ENCODE measurements at places on chromosomes 12 and 14.

DNA sequence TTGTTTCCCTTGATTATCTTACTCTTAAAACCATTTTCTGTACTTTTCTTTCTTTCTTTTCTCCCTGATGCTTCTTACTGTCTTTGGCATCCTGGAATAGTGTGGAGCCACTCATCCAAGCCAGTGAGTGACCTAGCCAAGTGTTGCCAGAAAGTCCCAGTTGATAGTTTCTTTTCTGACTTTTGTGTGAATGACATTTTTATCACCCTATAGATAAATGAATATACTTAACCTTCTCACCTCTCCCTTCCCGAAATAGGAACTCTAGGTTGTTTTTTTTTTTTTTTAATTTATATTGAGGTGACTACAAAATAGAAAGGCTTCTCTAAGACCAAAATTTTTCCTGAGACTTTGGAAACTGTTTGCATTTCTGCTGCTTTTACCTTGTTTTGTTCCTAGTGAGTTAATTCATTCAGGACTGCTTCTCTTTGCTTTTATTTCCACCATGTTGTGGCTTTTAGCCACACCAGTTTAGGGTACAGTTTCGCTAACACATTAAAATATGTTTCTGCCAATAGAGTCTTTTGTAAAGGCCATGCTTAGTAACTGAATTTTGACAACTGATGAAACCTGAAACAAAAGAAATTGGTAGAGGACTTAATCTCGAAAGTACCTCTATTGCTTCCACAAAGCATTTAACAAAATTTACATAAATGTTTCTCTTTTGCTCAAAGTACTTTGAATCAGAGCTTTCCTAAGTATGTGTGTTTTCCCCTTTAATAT lies 194.6 kb downstream of the ERC1 start:
- DNase-seq, result no peak

GRCh38 chr12:118742431-118742830 lies 238.9 kb upstream of the SRRM4 start:
- DNase-seq, result no peak

GRCh38 chr12:31590642-31591379 lies at the start of gene DENND5B:
DENND5B (minus strand) TSS chr12:31591136; CDS start chr12:31590832, 304 bp downstream.
- DNase-seq, result no peak

GRCh38 chr12:49301760-49302159 lies 6.8 kb downstream of the PRPH start:
- no peak for DNase-seq

DNA sequence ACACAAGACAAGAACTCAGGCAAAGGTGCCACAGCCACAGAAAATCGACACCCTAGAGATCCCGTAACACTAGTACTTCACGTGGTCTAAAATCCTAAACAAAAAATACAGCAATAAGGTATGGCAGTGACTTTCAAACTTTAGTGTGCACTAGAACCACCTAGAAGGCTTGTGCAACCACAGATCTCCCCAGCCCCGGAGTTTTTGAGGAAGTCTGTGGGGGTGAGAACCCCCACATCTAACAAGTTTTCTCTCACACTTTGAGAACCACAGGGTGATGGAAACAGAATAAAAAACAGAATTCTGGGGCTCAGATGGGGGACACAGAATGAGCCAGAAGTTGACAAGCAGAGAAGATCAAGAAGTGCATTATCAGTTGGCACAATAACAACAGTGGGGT lies 254.0 kb downstream of the ANO6 start:
- DNase-seq, result no peak

GRCh38 chr14:51711505-51711904 lies 59.8 kb downstream of the FRMD6 start:
- DNase-seq, result no peak

DNA sequence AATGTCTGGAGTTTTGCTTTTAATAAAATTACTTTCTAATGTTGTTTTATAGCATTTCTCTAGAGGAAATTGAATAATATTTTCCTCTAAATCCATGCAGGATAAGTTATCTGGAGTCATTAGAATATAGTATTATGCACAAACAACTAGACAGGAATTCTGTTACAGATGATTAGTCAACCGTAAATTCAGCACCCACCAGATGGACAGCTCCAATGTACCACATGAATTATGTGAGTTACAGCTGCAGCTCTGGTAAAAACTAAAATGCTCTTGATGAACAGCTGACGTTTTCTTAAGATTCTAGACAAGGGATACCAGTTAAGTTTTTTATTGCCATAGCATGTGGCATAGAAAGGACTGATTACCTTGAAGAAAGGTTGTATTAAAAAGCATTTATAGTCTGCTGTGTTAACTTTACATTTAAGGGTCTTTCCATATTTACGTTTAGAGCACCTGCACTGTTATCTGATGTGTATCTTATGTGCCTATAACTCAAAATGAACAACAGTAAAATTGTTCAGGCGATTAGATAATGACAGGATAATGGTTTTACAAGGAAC lies 321.4 kb upstream of the LRFN5 start:
- DNase-seq, result no peak

DNA sequence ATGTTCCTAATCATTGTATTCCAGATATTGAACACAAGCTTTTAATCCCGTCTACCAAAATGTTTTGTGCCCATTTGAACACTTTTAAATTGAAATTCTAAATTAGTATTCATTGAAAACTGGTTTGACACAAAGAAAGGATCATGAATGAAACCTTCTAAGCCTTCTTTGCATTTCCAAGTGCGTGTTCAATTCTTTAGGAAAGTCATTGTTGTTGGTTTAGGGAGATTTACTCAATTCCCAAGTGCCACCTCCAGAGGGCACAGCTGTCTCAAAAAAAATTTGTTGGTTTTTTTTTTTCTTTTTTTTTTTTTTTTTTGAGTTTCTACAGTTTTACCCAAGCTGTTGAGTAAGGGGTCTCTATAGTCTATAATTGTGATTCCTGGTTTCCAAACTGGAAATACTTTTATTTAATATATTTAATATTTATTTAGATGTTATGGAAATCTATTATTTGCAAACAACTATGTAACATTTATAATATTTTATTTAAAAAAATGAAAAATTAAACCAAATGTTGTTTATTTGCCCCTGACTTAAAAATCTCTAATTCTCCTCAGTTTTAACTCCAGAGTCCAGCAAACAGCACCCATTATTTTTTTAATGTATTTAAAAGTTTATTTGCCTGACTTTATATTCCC lies 79.9 kb downstream of the NEDD1 start:
- no peak for DNase-seq

DNA sequence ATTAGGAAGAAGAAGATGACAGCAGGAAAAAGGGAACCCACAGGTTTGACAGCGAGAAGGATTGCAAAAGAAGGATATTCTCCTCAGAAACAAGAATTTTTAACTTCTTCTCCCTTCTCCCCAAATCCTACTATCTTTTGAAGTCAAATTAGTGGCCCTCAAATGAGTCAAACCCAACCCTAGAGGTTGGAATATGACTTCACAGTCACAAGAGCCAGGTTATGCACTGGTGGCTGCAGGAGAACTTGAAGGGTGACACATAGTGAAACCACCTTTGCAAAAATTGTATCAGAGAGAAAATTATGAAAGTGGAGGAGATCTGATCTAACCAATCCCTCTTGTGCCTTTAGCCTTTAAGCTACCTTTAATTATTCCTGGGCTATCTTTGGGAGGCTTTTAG lies 386.2 kb upstream of the CCDC196 start:
- no peak for DNase-seq

GRCh38 chr12:43416981-43417380 lies 135.0 kb downstream of the ADAMTS20 start:
- DNase-seq, result no peak

- no peak for DNase-seq
Observed at GRCh38 chr14:92397150-92397952, 74.4 kb downstream of the SLC24A4 start.

- no peak for DNase-seq
Observed at GRCh38 chr14:100696590-100696989, 30.1 kb upstream of the DLK1 start.

- DNase-seq, result no peak
Observed at GRCh38 chr12:118448341-118448740, 72.0 kb downstream of the SUDS3 start.

GRCh38 chr12:76878099-76878898 lies 520 bp downstream of the CSRP2 start:
- DNase-seq, result peak; percentile 2

DNA sequence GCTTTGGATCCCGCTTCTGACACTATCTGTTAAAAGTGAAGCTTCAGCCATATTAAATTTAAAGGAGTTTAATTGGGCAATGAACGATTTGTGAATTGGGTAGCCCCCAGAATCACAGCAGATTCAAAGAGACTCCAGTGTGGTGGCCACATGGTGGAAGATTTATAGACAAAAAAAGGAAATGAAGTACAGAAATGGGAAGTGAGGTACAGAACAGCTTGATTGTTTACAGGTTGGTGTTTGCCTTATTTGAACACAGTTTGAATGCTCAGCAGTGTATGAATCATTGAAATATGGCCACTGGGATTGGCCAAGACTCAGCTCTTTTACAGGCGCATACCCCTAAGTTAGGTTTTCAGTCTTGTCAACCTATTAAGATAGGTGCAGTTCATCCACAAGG lies 21.9 kb downstream of the CCDC91 start:
- DNase-seq, result no peak

GRCh38 chr14:102187044-102187443 lies 47.3 kb downstream of the WDR20 start:
- DNase-seq, result no peak

DNA sequence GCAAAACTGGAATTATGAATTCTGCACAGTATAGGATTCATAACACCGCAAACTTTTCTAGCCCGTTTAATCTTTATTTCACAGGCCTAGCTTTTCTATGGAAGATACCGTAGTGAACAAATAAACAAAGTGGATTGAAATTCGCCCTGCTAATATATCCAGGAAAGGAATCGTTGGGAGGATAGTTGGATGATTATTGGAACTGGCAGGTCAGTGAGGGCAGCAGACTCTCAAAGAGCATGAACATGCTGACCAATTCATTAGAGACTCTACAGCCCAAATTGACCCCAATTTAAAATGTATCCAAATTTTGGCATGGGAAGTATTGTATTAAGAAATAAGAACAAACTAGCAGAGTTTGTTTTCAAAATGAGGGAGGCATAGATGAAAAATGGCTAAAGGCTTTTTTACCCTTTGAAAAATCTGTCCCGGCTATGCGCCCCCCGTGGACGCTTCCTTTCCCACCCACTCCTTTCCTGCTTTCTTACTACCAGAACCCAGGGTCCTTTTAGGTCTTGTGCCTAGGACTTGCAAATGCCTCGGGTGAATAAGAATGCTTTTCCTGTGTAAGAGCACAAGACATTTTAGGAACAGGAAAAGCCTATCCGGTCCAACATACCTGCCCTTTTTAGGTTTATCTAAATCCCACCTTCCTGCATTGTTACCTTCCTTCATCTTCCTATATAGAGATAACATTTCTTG lies 84.6 kb upstream of the PTPRB start:
- DNase-seq, result no peak

GRCh38 chr12:63036216-63036973 lies 101.4 kb upstream of the PPM1H start:
- DNase-seq, result no peak

GRCh38 chr12:105107171-105107493 lies 399 bp upstream of the WASHC4 start:
- DNase-seq, result no peak

- no peak for DNase-seq
Observed at GRCh38 chr12:2287151-2287550, 234.4 kb downstream of the CACNA1C start.

DNA sequence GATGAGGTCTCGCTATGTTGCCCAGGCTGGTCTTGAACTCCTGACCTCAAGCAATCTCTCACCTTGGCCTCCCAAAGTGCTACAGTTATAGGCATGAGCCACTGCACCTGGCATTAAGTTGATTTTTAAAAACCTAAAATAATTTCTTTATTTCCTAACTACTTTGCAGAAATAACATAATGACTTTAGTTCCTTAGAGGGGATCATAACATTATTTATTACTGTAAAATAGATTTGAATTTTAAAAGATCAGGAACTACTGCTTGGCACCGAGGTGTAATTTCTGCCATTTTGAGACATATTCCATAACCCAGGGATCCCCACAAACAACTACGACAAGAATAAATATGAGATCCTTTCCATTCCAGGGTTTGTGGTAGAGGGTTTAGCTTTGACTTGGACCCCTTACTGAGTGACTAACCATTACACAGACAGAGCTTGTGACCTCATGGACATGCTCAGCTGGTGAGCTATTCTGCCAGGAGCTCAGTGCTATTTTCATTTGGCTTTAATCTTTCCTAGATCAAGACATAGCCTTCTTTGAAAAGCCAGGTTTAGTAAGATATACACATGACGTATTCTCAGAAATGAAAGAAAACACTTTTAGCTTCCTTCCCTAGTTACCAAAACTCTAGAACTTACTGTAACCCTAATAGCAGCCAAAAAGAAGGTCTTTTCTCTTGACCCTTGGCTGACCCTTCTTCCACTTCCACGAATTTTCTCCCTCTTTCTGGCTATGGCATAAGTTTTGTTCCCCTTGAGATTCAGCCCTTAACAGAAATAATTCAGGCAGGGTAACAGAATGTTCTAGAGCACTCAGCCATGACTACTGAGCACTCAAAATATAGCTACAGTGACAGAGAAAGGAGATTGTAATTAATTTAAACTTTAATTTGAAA lies 75.1 kb upstream of the NUDT4 start:
- no peak for DNase-seq

- DNase-seq, result no peak
Observed at GRCh38 chr12:45138609-45139008, 77.3 kb upstream of the ANO6 start.

All from activated CD4-positive, alpha-beta T cell treated with anti-CD3 and anti-CD28 coated beads, Interleukin-2, amount 50 U/mL, for 1 hour (primary cell).